Activated CD4-positive, alpha-beta T cell treated with anti-CD3 and anti-CD28 coated beads, Interleukin-2, amount 10 ng/mL, durations not matched to agents 7 days and 5 days (primary cell): ENCODE measurements at places on chromosomes 2 and 18.

DNA sequence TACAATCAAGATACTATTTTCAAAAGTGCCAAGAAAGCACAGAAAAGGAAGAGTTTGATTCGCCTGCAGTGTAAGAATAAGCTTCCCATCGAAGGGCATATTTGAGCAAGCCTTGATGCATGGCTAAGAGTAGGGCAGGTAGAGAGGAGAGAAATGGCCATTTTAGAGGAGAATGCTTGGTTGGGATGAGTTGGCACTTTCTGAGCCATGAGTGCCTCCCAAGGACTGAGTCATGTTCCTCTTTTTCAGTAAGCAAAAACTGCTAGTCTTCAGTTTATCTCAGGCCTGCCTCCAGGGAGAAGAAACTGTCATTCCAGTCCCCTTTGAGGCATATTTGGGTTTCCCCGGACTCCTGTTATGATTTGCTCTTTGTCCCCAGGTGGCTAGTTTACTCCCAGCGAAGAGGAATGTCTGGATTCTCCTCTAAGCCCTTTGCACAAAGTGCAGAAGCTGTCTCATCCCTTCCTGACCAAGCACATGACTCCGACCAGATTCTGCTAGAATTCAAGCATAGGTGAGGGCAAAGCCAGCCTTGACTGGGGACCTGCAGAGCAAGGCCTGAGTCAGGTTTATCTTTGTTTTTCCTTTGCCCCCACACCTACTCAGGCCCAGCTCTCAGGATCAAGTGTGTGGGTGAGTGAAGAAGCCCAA lies 115.2 kb downstream of the TTC32 start:
- H3K4me1 ChIP-seq = no peaks in the 10 kb centered on the region
- H3K36me3 ChIP-seq = no peaks in the 10 kb centered on the region
- H3K27ac ChIP-seq = no peak overlapping the region
- no peak overlapping the region for H3K4me3 ChIP-seq

- no peak overlapping the region for H3K27ac ChIP-seq
- H3K36me3 ChIP-seq = peaks cover 3% of the 10 kb centered on the region
- H3K27me3 ChIP-seq = no peaks in the 10 kb centered on the region
- no peak overlapping the region for H3K4me3 ChIP-seq
- DNase-seq = no peak
Observed at GRCh38 chr2:198143793-198144192, 339.4 kb downstream of the PLCL1 start.

- H3K36me3 ChIP-seq = no peaks in the 10 kb centered on the region
- H3K27ac ChIP-seq = no peak overlapping the region
- no peaks in the 10 kb centered on the region for H3K4me1 ChIP-seq
- H3K27me3 ChIP-seq = no peaks in the 10 kb centered on the region
Observed at GRCh38 chr2:118658596-118659198, 188.8 kb downstream of the EN1 start.

DNA sequence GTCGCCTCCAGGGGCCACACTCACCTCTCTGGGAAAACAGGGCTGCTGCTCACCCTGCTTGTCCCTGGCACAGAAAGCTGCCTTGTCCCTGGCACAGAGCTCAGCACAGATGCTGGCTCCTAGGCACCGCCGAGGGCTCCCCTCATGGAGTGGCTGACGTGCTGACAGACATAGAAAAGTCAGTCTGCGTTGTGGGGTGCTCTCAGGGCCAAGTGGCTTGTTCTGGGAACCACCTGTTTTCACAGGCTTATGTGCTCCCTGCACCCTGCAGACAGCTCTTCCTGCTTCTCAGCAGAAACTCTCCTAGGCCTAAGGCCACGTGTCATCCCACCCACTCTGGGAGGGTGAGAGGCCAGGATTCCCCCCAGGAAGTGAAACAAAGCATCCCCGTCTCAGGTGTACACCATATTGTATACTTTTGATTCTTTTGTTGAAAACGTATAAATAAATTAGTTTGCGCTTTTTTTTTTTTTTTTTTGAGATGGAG lies 84.7 kb upstream of the TMEM200C start:
- DNase-seq = no peak
- no peak overlapping the region for H3K4me3 ChIP-seq
- H3K27me3 ChIP-seq = no peaks in the 10 kb centered on the region

- no peaks in the 10 kb centered on the region for H3K36me3 ChIP-seq
- no peak overlapping the region for H3K27ac ChIP-seq
- no peak overlapping the region for H3K4me3 ChIP-seq
- H3K4me1 ChIP-seq = no peaks in the 10 kb centered on the region
- no peak for DNase-seq
Observed at GRCh38 chr2:65545837-65546805, 113.7 kb upstream of the SPRED2 start.

DNA sequence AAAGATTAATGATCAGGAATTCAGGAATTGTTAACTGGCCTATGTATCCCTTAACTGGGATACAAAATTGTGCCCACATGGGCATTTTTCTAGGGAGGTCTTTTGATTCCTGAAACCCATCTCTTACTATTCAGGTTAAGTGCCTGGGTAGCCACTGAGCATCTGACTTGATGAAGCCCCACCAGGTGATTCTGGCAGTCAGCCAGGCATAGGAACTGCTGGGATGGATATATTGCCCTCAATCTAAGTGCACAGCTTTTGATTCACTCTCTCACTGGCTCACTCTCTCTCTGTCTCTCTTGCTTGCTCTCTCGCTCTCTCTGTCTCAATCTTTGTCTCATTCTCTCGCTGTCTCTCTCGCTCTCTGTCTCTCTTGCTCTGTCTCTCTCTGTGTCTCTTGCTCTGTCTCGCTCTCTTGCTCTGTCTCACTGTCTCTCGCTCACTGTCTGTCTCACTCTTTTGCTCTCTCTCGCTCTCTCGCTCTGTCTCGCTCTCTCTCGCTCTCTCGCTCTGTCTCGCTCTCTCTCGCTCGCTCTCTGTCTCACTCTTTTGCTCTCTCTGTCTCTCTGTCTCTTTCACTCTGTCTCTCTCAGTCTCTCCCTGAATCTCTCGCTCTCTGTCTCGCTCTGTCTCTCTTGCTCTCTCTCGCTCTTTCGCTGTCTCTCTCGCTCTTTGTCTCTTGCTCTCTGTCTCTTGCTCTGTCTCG lies 22.3 kb downstream of the INPP1 start:
- peaks cover 9% of the 10 kb centered on the region for H3K36me3 ChIP-seq
- H3K4me1 ChIP-seq = peaks cover 6% of the 10 kb centered on the region
- H3K27me3 ChIP-seq = no peaks in the 10 kb centered on the region
- no peak overlapping the region for H3K4me3 ChIP-seq
- DNase-seq = no peak

DNA sequence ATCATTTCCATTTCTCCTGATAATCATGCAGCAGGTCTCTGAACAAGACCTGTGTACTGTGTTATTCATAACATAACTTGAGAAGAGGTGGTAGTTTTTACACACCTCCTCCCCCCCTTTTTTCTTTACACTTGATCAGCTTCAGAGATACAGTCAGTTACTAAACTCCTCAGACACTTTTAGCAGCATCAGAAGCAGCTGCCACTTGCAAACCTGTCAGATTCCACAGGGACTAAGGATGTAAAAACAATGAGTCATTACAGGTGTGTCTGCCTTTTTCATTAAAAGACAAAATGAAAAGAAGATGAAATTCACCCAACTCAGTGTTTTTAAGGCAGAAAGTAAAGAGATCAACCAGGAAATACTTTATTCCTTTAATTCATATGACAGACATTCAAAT lies 254.0 kb downstream of the NRXN1 start:
- no peaks in the 10 kb centered on the region for H3K4me1 ChIP-seq
- no peak overlapping the region for H3K27ac ChIP-seq
- H3K27me3 ChIP-seq = no peaks in the 10 kb centered on the region
- H3K4me3 ChIP-seq = no peak overlapping the region
- DNase-seq = no peak

- H3K36me3 ChIP-seq = peaks cover 6% of the 10 kb centered on the region
- peak; percentile 65 for DNase-seq
- H3K27ac ChIP-seq = peak within 1 kb of the TSS; percentile 99
- H3K27me3 ChIP-seq = no peaks in the 10 kb centered on the region
- peaks cover 50% of the 10 kb centered on the region for H3K4me1 ChIP-seq
Observed at GRCh38 chr18:3450012-3450798, at the start of gene TGIF1. TSS of gene TGIF1 (plus strand) at chr18:3450172. CDS start at chr18:3450490, 318 bp downstream.

DNA sequence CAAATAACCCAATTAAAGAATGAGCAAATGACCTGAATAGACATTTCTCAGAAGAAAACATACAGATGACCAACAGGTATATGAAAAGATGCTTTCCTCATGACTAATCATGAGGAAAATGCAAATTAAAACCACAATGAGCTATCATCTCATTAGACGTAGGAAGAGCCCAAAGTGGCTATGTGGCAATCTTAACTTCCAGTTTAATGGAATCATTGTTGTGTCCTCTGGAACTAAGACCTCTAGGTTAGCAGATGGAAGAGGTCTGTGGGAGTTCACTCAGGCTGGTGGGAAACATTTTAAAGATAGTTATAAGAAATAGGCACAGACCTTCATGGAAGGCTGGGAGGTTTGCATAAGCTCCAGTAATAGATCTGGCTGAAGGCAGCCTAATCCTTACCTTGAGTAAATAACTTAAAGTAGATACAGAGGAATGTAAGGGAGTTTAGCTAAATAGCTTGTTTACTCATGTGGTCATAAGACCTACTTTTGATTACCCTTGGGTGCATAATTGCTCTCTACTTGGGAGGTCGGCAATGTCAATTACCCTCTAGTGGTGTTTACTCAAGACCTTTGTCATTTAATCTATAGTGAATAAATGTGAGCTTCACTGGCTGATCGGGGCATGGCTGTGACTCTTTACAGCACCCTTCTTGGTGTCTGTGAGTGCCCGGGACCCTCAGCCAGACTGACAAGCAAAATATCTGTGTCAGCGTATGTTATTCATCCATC lies 119.0 kb downstream of the GULP1 start:
- no peak overlapping the region for H3K27ac ChIP-seq
- H3K36me3 ChIP-seq = no peaks in the 10 kb centered on the region
- no peaks in the 10 kb centered on the region for H3K27me3 ChIP-seq

- no peak overlapping the region for H3K27ac ChIP-seq
- no peak overlapping the region for H3K4me3 ChIP-seq
- DNase-seq = no peak
- no peaks in the 10 kb centered on the region for H3K27me3 ChIP-seq
Observed at GRCh38 chr18:7696780-7697179, 129.7 kb downstream of the PTPRM start.

DNA sequence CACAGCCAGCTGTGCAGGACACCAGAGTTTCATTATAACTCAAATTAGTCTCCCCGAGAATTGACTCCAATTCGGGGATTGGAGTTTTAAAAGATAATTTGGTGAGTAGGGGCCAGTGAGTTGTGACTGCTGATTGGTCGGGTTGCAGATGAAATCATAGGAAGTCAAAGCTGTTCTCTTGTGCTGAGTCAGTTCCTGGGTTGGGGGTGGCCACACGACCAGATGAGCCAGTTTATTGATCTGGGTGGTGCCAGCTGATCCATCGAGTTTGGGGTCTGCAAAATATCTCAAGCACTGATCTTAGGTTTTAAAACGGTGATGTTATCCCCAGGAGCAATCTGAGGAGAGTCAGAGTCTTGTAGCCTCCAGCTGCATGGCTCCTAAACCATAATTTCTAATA lies 82.7 kb upstream of the SLC66A3 start:
- peaks cover 23% of the 10 kb centered on the region for H3K27me3 ChIP-seq
- no peak overlapping the region for H3K27ac ChIP-seq
- no peak for DNase-seq
- H3K4me3 ChIP-seq = no peak overlapping the region

DNA sequence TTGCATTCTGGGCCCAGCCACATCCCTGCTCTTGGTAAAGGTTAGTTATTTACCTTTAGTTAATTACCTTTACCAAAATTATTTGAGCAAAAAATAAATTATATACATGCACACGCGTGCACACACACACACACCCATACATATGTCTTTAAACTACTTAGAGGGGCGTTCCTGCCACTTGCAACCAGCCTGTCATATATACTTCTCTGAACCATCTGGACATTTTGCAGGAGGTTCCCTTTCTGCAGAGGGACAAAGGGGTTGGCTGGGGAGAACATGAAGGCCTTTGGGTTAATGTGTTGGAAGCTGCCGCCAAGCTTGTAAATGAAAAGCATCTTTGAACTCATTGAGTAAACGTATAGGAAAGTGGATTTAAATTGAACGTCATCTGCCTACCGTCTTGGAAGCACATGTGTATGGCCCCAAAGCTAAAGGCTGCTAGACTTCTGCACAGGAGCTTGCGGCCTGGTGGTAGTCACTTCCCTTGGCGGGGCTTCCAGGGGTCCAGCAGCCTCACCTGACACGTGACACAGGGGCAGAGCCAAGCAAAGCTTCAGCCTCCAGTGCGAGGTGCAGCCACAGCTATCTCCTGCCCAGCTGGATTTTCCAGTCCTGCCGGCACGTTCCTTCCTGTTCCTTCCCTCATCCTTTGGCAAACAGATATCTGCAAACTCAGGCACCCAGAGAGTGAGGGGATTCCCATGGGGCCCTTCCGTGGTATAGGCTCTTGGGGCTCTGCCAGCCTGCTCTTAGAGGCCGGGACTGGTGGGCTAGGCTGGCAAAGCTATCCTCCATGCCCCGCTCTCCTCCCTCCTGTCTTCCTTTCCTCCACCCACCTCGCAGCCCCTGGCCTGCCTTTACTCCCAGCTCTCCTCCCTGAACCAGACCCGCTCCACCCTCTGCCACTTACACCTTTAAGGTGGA lies 46.1 kb downstream of the SERTAD2 start:
- DNase-seq = no peak
- H3K27me3 ChIP-seq = peaks cover 15% of the 10 kb centered on the region
- peak overlapping the region; percentile 73 for H3K27ac ChIP-seq
- peaks cover 25% of the 10 kb centered on the region for H3K4me1 ChIP-seq
- peaks cover 4% of the 10 kb centered on the region for H3K36me3 ChIP-seq
